H1 (cell line): ENCODE measurements at places on chromosomes 12 and 14. TPM values are rescaled to one million over a fixed set of nuclear protein-coding genes. Genes with fewer than 3 reads are reported as not detected.

- H3K36me3 ChIP-seq = no peaks in the 10 kb centered on the region
- peaks cover 3% of the 10 kb centered on the region; the same call in 1 of the 2 replicates for H3K4me1 ChIP-seq
- no peak overlapping the region for H3K27ac ChIP-seq
- H3K27me3 ChIP-seq = no peaks in the 10 kb centered on the region
- DNase-seq = no peak
Measured at GRCh38 chr14:32397861-32398640, 69.0 kb downstream of the AKAP6 start.

DNA sequence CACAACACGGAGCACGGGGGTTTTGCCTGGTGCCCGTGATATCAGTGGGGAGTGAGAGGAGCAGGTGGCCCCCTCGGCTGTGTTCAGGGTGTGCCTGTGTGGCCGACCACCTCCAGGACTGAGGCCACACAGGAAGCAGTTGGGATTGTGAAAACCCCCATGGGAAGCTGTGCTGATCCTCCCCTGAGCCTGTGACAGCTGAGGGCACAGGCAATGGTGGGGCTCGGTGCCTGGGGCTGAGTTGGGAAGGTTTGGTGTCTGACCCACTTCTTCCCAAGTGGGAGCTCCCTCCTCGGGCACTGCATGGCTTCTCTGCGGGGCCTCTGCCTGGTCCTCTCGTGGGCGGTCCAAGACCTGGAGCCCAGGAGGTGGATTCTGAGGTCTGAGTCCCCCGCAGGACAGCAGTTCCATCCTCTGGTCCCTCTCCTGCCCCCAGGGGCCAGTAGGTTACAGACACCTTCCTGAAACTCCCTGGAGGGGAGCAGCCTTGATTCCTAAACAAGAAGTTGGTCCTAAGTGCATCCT, 17.9 kb downstream of the PACS2 start:
- H3K36me3 ChIP-seq = no peaks in the 10 kb centered on the region
- no peak for DNase-seq
- H3K27ac ChIP-seq = no peak overlapping the region
- no peaks in the 10 kb centered on the region for H3K27me3 ChIP-seq

DNA sequence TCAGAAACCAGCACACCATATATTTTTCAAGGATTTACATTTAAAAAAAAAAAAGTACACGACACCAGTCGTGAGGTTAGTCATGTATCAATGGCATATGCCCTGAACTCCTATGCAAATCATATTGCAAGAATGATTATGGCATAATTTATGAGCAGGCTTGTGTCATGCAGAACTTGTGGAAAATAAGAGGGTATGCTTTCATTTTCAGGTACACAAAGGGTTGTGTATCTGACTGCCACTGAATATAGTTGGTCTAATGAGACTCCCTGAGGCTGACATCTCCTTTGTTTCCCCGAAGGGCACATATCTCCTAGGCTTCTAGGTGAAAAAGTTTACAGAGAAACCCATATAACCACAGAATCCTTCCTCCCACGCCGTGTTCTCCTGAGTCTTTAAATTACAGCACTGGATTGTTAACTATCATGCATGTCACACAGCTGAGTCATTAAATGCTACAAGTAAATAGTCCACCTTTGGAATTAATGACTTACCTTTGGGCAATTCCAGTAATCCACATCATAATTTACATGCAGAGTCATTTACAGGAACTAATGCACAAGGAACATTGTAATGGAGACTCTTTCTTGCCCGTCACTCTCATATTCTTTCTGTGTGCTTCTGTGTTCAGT, 356.7 kb upstream of the DIO2 start:
- H3K4me3 ChIP-seq = no peak overlapping the region
- no peak for DNase-seq
- no peaks in the 10 kb centered on the region for H3K36me3 ChIP-seq

DNA sequence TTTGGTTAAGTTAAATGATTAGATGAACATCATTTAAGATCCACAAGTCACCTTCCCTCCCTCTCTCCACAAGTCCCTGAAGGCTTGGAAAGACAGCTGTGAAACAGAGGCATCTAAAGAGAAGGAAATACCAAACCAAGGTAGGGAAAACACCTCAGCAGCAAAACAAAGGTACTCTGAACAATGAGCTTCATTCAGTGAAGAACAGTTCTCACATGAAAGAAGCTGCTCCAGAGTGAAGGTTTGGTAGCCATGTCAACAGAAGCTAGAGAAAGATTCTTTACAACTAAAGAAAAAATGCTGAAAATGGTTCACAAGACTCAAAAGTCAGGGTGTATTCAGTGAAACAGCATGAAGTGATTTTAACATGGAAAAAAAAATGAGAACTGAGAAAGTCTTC, 69.4 kb downstream of the FGD6 start:
- peaks cover 5% of the 10 kb centered on the region; the same call in 1 of the 2 replicates for H3K36me3 ChIP-seq
- H3K4me1 ChIP-seq = peaks cover 8% of the 10 kb centered on the region; the same call in 1 of the 2 replicates
- no peak overlapping the region for H3K27ac ChIP-seq
- no peak for DNase-seq
- no peak overlapping the region for H3K4me3 ChIP-seq

DNA sequence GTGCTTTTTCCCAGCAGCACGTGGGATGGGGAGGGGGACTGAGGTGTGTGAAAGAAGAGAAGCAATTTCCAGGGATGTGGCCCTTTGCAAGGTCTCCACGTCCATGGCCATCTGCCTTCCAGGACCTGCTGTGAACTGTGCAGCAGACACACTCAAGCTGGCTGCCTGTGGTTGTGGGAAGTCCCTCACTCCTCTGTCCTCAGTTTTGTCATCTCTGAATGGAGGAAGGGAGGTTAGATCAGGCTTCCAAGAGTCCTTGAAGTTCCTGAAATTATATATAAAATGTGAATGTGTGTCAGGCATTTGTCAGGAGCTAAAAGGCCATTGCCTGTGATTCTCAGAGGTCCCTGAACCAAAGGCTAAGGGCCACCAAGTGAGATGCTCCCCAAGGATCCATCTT, 328.2 kb downstream of the CACNA1C start:
- H3K4me1 ChIP-seq = peaks cover 10% of the 10 kb centered on the region
- H3K27ac ChIP-seq = no peak overlapping the region
- no peak for DNase-seq
- H3K4me3 ChIP-seq = no peak overlapping the region
- no peaks in the 10 kb centered on the region for H3K36me3 ChIP-seq

DNA sequence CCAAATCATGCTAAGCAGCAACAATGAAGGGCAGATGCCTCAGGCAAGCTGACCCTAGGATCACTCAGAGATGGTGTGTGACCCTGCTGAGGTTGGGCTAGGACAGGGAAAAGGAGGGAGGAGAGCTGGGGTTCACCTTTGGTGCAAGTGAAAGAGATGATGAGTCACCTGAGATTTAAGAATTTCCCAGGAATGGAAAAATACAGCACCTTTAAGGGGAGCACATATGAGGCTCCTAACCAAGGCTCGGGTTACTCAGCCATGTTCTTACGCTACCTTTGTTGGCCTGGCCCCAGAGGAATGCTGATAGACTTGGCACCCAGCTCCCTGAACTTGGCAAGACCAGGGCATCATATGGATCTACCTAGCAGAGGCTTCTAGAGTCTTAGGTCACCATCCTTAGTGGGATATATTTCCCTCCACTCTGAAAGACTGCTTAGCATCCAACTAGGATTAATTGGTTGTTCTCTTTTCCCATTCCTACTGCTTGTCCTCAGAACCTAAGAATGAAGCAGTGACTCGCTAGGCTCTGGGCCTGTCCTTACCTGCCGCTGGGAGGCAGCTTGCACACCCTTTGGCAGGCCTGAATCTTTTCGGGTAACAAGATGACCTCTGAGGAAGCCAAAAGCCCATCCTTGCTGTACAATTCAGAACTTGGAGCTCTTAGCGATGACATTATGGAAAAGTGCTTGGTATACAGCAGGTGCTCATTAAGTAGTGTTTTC, 4.0 kb upstream of the NAA25 start:
- H3K4me3 ChIP-seq = no peak overlapping the region
- peaks cover 13% of the 10 kb centered on the region; the same call in 1 of the 2 replicates for H3K4me1 ChIP-seq
- no peak for DNase-seq
- no peaks in the 10 kb centered on the region for H3K27me3 ChIP-seq
- peak overlapping the region; percentile 15; the same call in 1 of the 2 replicates for H3K27ac ChIP-seq

TTC8 gene
- 13.1 and 13.5 TPM in 2 replicates for total RNA-seq

GRCh38 chr14:69090187-69090789, 62.6 kb downstream of the DCAF5 start:
- peaks cover 3% of the 10 kb centered on the region; the same call in 1 of the 2 replicates for H3K36me3 ChIP-seq
- H3K27me3 ChIP-seq = no peaks in the 10 kb centered on the region
- peaks cover 11% of the 10 kb centered on the region for H3K4me1 ChIP-seq
- no peak overlapping the region for H3K4me3 ChIP-seq
- no peak for DNase-seq
- H3K27ac ChIP-seq = no peak overlapping the region

GRCh38 chr12:76878899-76879709, at the start of gene CSRP2:
Gene CSRP2, minus strand, starts transcription at chr12:76879019. Its CDS starts 12,759 bp downstream, at chr12:76866260.
- peak within 1 kb of the TSS; percentile 85 for H3K27ac ChIP-seq
- DNase-seq = peak; percentile 95
- H3K4me3 ChIP-seq = peak within 1 kb of the TSS; percentile 73
- no peaks in the 10 kb centered on the region for H3K27me3 ChIP-seq
- peaks cover 22% of the 10 kb centered on the region for H3K4me1 ChIP-seq

DNA sequence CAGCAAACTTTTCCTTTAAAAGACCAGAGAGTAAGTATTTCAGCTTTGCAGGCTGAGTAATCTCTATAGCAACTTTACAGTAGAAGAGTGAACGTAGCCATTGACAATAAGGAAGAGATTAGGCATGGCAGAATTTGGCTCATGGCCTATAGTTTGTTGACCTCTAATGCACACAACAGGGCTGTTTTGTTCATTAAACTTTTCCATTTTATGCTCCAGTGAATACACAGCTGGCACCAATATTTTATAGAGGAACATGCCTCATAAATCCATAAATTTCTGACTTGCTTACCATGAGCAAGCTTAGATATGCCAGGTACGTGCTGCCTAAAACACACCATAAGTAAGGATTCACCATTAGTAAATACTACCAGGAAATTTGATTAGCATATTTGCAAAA, 609.0 kb upstream of the STXBP6 start:
- H3K4me3 ChIP-seq = no peak overlapping the region
- no peaks in the 10 kb centered on the region for H3K27me3 ChIP-seq
- DNase-seq = no peak
- H3K4me1 ChIP-seq = no peaks in the 10 kb centered on the region
- H3K27ac ChIP-seq = no peak overlapping the region

DNA sequence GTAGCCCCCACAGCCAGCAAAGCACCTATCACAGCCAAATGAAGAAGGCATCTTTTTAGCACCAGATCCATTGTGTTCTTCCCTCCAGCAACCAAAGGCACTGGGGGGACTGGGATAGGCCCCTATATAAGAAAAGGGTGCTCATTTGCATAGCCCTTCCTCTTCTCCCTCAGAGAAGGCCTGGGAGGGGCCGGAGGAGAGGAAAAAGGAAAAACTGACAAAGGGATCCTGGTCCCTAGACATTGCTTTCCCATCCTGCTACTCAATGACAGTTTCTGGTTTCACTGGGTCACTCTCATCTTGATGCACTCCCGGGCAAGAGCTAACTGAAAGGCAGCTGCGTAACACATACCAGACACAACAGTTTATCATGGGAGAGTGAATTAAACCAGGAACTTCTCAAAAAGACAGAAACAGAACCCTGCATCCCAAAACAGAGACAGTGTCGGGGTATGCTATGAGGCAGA, at the start of gene PMEL:
Gene PMEL (minus strand): TSS at position 102 of the 467 bp plus-strand sequence. CDS start 31 bp downstream, at position 71.
- H3K4me1 ChIP-seq = peaks cover 2% of the 10 kb centered on the region
- peaks cover 13% of the 10 kb centered on the region; the same call in 1 of the 2 replicates for H3K36me3 ChIP-seq
- H3K27me3 ChIP-seq = no peaks in the 10 kb centered on the region
- peak within 1 kb of the TSS; percentile 51; the same call in 1 of the 2 replicates for H3K27ac ChIP-seq
- H3K4me3 ChIP-seq = peak within 1 kb of the TSS; percentile 78
- DNase-seq = peak; percentile 64

GRCh38 chr14:66650491-66650911, 142.6 kb downstream of the GPHN start:
- H3K4me1 ChIP-seq = no peaks in the 10 kb centered on the region; the same call in 1 of the 2 replicates
- no peak for DNase-seq

DNA sequence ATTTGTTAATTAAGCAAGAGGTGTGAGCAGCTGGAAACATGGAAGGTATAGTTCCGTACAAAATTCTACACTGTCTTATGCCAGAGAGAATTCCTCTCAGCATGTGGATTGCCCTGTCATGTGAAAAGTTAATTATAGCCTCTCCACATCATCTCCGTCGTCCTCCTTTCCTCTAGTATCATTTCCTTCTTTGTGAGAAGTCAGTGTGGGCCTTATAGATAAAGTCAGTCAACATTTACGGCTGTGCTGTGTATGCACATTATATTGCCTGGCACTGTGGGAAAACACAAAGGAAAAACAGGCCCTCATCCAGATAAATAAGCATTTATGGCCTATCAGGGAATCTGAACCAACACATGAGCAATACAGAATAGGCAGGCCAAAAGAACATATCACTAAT, 236.6 kb downstream of the SEC23A start:
- H3K36me3 ChIP-seq = no peaks in the 10 kb centered on the region
- H3K4me3 ChIP-seq = no peak overlapping the region
- no peaks in the 10 kb centered on the region for H3K27me3 ChIP-seq
- no peak overlapping the region for H3K27ac ChIP-seq

- H3K4me1 ChIP-seq = no peaks in the 10 kb centered on the region
- H3K36me3 ChIP-seq = peaks cover 6% of the 10 kb centered on the region; the same call in 1 of the 2 replicates
- no peak for DNase-seq
- H3K27ac ChIP-seq = no peak overlapping the region
- 0 out of 2 replicates have a peak overlapping the region, but pooled peaks have one; percentile 93 for H3K4me3 ChIP-seq
Measured at GRCh38 chr12:49187184-49187583, 1.7 kb downstream of the TUBA1A start.

ANO4 gene
- total RNA-seq = 2.9 and 3.4 TPM in 2 replicates

DNA sequence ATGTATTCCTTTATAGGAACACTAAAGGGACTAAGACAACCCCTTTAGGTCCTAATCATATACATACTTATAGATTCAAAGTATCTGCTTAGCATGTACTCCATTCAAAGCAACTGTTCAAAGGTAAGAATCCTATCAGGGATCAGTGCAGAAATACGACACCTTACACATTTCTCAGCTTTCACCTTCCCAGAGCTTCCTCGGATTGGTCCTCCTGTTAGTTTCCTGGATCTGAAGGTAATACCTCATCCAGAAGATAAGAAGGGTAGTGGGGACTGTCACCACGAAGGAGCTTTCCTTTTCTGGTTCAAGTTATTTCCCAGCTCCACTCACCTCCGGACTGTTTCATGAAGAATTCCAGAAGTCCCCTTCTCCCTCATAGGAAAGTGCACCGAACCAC, 38.0 kb downstream of the RCOR1 start:
- H3K4me3 ChIP-seq = no peak overlapping the region
- H3K36me3 ChIP-seq = no peaks in the 10 kb centered on the region; the same call in 1 of the 2 replicates
- no peak for DNase-seq
- H3K27ac ChIP-seq = 0 out of 2 replicates have a peak overlapping the region, but pooled peaks have one; percentile 8

- DNase-seq = no peak
- no peak overlapping the region for H3K27ac ChIP-seq
Measured at GRCh38 chr14:103001651-103002396, 55.5 kb downstream of the CDC42BPB start.

GRCh38 chr14:32189811-32190210, 12.0 kb upstream of the RNU6-7 start:
- no peak overlapping the region for H3K27ac ChIP-seq
- no peaks in the 10 kb centered on the region for H3K27me3 ChIP-seq
- no peak for DNase-seq
- H3K36me3 ChIP-seq = no peaks in the 10 kb centered on the region

DNA sequence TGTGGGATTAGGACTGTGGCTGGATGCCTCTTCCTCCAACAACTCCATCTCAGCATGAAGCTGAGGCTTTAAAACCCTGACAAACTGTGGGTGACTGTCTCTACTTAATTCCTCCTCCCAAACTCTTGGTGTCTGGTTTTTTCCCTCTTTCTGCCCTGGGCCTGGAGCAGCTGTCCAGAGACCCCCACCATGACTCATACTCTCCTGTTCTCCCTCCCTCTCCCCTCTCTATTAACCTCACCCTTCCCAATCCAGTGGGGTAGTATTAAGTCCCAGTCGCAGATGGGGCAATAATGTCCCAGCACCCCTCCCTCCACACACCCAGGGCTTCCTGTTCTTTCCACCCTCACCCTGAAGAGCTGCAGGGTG, 2.0 kb upstream of the DNAJC14 start:
- H3K36me3 ChIP-seq = no peaks in the 10 kb centered on the region
- peaks cover 1% of the 10 kb centered on the region for H3K4me1 ChIP-seq
- no peaks in the 10 kb centered on the region for H3K27me3 ChIP-seq
- H3K27ac ChIP-seq = no peak overlapping the region; the same call in 1 of the 2 replicates
